NCI-H1417 treated with DMSO at 0.1 percent for 48 hours (cell line): ENCODE measurements at places on chromosomes 7 and 10.

- DNase-seq: no peak
Observed at GRCh38 chr10:33370434-33370930, 36.0 kb upstream of the NRP1 start.

DNA sequence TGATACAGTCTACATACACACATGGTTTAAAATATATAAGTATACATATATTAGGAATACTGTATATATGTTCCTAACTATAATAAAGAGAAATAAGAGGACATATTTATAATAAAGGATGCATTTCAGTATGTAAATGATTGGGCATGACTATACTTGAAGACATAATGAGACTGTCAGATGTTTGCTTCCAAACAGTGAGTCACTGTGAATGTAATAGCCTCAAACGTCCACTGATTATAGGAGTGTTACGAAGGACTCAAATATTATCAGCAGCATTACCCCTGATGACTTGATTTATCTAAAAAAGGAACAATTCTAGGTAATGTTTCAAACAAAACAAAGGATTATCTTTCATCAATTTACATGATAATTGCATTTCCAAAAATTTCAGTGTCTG lies 39.9 kb upstream of the NRBF2 start:
- no peak for DNase-seq

DNA sequence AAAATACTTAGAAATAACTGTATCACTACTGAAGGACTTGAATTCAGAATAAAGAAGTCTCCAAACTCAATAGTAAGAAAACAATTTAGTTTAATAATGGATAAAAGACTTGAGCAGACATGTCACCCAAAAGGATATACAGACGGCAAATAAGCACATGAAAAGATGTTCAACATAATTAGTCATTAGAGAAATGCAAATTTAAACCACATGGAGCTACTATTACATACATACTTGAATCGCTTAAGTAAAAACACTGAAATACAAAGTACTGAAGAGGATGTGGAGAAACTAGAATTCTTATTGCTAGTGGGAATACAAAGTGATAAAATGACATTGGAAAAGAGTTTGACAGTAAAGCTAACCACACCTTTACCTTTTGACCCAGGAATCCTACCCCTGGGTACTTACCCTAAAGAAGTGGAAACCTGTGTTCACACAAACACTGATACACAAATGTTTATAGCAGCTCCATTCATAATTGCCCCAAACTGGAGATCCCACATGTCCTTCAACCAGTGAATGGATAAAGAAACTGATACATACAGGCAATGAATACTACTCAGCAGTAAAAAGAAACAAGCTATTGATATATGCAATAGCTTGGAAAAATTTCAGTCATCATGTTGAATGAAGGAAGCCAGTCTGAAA lies 54.3 kb upstream of the NFKB2 start:
- DNase-seq: no peak

GRCh38 chr7:98372993-98373392 lies 27.9 kb downstream of the BAIAP2L1 start:
- DNase-seq: no peak

DNA sequence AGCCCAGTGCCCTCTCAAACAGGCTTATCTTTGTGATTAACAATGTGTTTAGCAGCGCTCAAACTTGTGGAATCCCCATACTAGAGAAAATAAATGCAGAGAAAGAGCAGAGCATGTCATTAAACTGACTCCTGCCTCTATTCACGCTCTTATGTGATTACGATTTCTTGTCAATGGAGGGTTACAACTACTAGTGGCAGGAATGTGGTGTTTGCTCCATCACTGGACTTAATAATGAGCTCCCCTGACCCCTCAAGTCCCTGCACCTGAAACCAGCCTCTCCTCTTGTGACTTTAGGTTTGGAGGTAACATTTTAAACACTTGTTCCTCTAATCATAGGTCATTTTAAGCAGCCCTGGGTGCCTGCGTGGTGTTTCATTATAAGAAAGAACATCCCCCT lies 121.9 kb downstream of the PLPP4 start:
- DNase-seq: no peak

DNA sequence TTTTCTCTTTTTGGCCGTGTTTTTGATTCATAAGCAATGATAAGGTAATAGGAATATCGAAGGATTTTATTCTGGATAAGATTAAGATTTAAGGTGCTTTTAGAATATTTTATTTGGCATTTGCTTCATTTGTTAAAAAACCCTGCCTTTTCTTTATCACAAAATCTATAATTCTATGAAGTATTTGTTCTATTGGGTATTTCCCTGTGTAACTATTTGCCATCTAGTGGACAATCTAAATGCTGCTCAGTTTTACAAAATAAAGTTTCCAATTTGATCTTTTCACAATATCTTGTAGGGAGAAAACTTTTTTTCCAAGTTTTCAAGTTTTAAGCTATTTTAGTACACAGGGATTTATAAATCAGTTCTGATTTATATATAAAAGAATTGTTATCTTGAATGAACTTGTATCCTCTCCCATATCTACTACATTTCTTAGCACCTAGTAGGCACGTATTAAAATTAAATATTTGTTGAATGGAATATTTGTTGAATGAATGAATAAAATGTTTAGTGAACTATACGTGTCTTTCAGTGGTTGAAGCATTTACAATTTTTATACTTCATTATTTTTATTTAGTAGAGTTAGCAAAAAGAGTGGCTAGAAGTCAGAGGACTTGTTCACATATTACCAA lies 26.5 kb downstream of the ANKRD7 start:
- DNase-seq: no peak

- DNase-seq: no peak
Observed at GRCh38 chr7:64907641-64908326, 4.7 kb downstream of the ZNF273 start.

- no peak for DNase-seq
Observed at GRCh38 chr7:144481833-144482232, 78.3 kb upstream of the NOBOX start.

- DNase-seq: no peak
Observed at GRCh38 chr10:117590101-117590875, 47.7 kb downstream of the EMX2 start.

DNA sequence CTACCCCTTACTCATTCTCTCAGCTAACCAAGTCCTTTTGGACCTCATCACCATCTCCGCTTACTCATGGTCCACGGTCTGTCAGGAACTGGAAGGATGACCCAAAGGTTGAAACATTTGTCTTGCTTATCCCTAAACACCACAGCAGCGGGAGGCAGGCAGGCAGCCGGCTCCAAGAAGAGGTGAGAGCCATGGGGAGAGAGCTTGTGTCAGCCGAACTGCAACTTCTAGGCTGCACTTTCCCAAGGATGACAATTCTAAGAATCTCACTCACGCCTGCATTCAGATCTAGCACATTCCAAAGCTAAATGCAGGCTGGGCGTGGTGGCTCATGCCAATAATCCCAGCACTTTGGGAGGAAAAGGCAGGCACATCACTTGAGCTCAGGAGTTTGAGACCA lies 86.0 kb downstream of the SPDYE5 start:
- DNase-seq: no peak

- no peak for DNase-seq
Observed at GRCh38 chr7:40694026-40694809, 559.4 kb downstream of the SUGCT start.

DNA sequence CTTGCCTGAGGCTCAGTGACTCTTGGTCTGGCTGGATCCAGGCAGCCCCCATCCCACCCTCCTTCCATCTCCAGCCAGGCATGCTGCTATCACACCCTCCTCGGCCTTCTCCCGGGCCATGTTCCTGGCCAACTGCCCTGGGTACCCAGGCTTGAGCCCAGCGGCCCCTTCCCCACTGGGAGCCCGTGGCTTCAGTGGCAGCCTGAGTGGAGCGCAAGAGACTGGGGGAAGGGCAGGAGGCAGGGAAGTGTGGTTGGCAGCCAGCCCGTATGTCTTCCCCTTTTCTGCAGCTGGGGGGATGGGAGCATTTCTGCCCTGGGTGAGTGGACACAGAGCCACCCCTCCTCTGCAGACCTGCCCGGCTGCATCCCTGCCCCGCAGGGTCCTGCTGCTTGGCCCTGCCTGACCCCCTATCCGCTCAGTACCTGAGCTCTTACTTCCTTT lies 148.5 kb downstream of the ARHGAP22 start:
- DNase-seq: no peak
